CD4-positive, CD25-positive, alpha-beta regulatory T cell (primary cell): ENCODE measurements at places on chromosomes 7 and 10. TPM values are rescaled to one million over a fixed set of nuclear protein-coding genes. Genes with fewer than 3 reads are reported as not detected.

DNA sequence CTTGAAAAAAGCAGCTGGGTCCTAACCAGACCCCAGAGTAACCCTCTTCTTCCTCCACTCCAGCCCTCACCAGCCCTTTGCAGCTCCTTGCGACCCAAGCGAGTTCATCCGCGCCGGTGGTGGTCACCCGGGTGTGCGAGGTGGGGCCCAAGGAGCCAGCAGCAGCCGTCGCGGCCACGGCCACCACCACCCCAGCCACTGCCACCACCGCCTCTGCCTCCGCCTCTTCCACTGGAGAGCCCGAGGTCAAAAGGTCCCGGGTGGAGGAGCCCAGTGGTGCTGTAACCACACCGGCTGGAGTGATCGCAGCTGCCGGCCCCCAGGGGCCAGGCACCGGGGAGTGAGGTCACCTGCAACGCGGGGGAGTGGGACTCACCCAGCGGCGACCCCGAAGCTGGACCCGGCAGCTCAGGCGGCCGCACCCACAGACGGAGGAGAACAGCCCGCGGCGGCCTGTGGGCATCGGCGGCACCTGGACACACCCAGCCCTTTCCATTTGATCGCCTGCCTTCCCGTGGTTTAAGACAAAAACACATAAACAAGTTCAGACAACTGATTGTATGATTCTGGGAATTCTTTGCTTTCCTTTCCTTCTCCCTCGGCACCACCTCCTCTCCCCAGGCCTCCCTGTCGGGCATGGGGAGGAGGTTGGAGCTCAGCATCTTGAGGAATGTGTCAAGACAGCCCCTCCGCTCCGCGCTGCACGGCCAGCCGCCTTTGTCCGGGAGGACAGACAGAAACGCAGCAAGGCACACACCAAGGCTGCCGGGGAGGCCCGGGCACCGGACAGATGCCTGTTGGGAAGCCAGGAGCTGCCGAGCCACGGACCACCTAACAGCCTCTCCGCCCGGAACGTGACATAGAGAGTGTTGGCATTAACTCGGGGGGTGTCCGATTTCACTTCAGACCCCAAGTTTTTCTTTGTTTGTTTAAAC lies 13.0 kb upstream of the AP5Z1 start:
- no peak overlapping the region for H3K27ac ChIP-seq
- H3K4me3 ChIP-seq = no peak overlapping the region
- no peaks in the 10 kb centered on the region for H3K4me1 ChIP-seq
- no peaks in the 10 kb centered on the region for H3K27me3 ChIP-seq
- H3K36me3 ChIP-seq = peaks cover 56% of the 10 kb centered on the region
- DNase-seq = no peak

GRCh38 chr10:129771576-129771975 lies 192.5 kb downstream of the EBF3 start:
- no peak overlapping the region for H3K4me3 ChIP-seq
- DNase-seq = no peak
- no peaks in the 10 kb centered on the region for H3K4me1 ChIP-seq
- no peaks in the 10 kb centered on the region for H3K36me3 ChIP-seq
- no peaks in the 10 kb centered on the region for H3K27me3 ChIP-seq
- H3K27ac ChIP-seq = no peak overlapping the region

Gene VWDE
- total RNA-seq = 0.86 TPM

Gene MCM10
- total RNA-seq = 2.1 TPM
